ENCODE measurements at places on chromosomes 6 and 20. TPM values are rescaled to one million over a fixed set of nuclear protein-coding genes. Genes with fewer than 3 reads are reported as not detected.

CLPSL1 gene
- polyA plus RNA-seq: not detected

GRM4 gene
- not detected for polyA plus RNA-seq

MAP7 gene
- polyA plus RNA-seq: 0.71 TPM

CTAGE9 gene
- not detected for polyA plus RNA-seq

SALL4 gene
- not detected for polyA plus RNA-seq

FAM50B gene
- polyA plus RNA-seq: 14.8 TPM

ADTRP gene
- not detected for polyA plus RNA-seq

FNDC11 gene
- 1.8 TPM for polyA plus RNA-seq

TINAG gene
- polyA plus RNA-seq: not detected

FOXC1 gene
- not detected for polyA plus RNA-seq

KIF25 gene
- not detected for polyA plus RNA-seq

MRAP2 gene
- not detected for polyA plus RNA-seq

SLC12A5 gene
- not detected for polyA plus RNA-seq

DUSP15 gene
- polyA plus RNA-seq: 1.7 TPM

BMP2 gene
- polyA plus RNA-seq: not detected

BNIP5 gene
- not detected for polyA plus RNA-seq

RNF182 gene
- polyA plus RNA-seq: not detected

BTN1A1 gene
- polyA plus RNA-seq: not detected
